CD8-positive, alpha-beta memory T cell (primary cell): ENCODE measurements at places on chromosomes 7 and 10.

- DNase-seq = no peak
Measured at GRCh38 chr10:61721431-61721830, 58.7 kb downstream of the CABCOCO1 start.

- DNase-seq = no peak
Measured at GRCh38 chr7:19248681-19249080, 103.5 kb upstream of the FERD3L start.

- DNase-seq = no peak
Measured at GRCh38 chr7:17408245-17408903, 109.9 kb downstream of the AHR start.

- DNase-seq = no peak
Measured at GRCh38 chr7:41869596-41869995, 166.7 kb upstream of the INHBA start.

DNA sequence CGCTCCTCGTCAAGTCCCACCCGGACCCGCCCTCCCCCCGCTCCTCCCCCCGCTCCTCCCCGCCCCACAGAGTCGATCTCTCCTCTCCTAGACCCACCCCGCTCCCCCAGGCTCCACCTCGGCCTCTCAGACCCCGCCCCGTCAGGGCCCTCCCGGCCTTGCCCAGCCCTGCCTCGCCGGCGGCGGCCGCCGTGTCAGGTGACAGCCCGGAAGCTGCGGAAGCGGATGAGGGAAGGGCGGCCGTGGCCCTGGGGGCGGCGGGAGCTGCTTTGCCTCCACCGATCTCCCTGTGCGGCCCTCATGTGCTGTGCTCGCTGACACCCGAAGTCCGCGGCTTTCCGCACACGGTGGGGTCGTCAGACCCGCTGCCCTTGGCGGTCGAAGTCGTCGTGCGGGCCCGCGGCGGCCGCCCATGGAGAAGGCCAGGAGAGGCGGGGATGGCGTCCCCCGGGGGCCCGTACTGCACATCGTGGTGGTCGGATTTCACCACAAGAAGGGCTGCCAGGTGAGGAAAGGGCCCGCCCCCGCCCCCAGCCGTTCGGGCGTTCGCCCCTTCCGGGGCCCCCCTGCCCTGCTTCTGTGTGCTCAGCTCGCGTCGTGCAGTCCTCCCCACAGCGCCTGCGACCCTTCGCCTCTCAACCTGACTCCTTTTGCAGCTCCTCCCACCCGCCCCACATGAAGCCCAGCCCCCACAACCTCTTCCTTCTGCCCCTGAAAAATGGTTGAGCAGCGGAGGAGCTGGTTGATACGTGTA, at the start of gene AVL9:
Gene AVL9, plus strand, starts transcription at position 192 of the 754 bp plus-strand sequence. Its CDS starts 221 bp downstream, at position 413.
- DNase-seq = peak; percentile 99

GRCh38 chr7:141700848-141701371, 1.1 kb downstream of the DENND11 start:
- no peak for DNase-seq

- DNase-seq = no peak
Measured at GRCh38 chr7:148481147-148481526, 109.4 kb upstream of the C7orf33 start.

GRCh38 chr7:70557338-70557737, 574.6 kb upstream of the GALNT17 start:
- DNase-seq = no peak

DNA sequence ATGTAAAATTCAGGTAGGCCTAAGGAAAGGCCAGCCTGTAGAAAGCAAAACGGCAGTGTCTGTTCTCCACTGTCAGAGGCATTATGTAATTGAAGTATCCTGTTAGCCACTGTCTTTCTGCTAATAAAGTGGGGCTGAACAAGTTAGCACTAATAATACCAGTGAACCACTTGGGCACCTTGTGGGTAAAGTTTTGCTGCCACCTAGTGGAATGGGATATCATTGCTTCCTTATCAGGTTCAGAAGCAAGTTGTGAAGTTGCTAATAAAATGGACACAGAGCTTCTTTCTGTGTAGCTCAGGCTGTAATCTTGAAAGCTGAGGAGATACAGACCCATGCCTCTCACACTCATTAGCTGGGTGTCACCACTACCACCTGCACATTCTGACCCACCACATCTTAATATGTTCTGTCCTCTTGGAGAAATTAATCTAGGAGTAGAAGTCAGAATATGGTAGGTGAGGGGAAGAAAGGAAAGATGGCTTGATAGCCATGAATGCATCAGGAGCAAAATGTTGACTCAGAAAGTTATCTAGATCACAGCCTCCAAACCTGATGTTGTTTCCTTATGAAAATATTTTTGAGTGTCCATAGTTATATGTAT, 175.1 kb downstream of the SEPTIN7 start:
- peak; percentile 59 for DNase-seq

- no peak for DNase-seq
Measured at GRCh38 chr10:70034232-70034631, 18.4 kb upstream of the MACROH2A2 start.

DNA sequence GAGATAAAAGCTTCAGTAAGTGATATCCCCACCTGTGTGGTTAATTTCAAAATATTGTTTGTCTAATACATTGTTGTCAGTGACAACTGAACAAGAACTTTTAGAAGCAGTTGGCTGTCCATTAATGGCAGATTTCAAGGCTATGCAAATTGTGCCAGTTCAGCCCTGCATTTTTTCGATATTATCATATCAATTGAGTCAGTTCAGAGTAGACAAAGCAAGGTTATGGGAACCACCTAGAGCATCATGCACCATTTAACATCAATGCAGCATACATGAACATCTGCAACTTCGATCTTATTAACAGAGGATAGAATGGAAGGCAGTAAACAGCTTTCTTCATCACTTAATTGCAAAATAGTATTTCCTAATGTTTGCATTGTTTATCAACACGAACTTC, 180.7 kb upstream of the KAT6B start:
- no peak for DNase-seq

GRCh38 chr7:92695308-92696261, 105.4 kb upstream of the FAM133B start:
- DNase-seq = no peak

DNA sequence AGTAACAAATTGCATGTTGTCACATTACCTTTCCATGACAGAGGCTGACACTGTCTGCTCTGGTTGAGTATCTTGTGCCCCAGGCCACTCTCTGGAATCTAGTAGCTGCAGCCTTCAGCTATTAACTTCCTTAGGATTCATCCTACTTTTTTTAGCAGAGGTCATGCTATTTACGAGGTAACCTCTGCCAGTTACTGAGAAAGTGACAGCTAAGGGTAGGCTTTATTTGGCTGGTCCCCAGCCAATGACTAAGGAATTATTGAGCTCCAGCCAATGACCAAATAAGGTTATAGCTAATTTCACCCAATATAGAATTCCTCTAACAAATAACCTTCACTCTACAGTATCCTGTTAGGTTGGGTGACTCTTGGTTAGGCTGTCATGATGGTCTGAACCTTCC, 1361.7 kb downstream of the XPNPEP1 start:
- DNase-seq = no peak

DNA sequence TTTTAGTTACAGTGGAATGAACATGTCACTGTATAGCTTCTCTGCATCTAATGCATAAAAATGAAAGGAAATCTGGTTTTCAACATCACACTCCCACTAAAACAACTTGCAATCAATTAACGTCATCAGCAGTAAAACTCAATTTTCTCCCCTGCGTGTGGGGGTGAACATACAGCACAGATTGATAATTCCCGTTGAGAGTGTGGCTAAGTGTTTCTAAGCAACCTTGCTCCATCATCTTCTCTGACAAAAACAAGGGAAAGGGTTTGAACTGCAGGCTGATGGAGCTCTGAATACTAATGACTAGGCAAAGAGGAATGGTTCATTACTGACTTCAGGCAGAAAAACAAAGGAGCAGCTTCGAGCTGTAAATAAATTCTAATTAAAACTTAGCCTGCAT, 238.3 kb downstream of the PARD3 start:
- DNase-seq = no peak

DNA sequence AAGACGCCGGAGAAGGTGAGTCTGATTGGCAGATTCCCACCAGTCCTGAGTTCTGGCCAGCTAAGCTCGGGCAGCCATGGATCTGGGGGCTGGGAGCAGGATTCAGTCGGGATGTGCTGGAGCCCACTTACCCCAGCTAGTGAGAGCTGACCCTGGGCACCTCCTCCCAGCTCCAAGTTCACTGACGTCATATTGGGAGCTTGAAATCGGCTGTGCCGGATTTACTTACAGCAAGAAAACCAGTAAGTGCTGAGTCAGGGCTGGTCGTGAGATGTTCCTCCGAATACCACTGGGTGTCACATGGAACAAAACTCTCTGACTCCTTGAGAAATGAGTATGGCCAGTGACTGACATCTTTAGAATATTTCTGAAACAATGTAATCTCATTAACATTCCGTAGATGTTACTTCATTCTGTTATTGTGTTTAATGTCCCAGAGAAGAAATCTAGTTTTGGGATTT, 621.2 kb downstream of the SDK1 start:
- DNase-seq = no peak

- DNase-seq = no peak
Measured at GRCh38 chr7:39446546-39446945, 119.7 kb upstream of the YAE1 start.

DNA sequence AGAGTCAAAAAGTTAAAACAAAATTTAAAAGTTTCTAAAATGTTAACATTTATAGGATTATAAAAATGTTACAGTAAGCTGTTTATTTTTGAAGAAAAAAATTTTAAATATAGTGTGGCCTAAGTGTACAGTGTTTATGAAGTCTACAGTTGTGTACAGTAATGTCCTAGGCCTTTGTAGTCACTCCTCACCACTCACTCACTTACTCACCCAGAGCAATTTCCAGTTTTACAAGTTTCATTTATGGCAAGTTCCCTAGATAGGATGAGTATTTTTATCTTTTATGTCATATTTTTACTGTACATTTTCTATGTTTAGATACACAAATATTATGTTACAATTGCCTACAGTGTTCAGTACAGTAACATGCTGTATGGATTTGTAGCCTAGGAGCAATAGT, 419.9 kb downstream of the ARL4A start:
- DNase-seq = no peak

DNA sequence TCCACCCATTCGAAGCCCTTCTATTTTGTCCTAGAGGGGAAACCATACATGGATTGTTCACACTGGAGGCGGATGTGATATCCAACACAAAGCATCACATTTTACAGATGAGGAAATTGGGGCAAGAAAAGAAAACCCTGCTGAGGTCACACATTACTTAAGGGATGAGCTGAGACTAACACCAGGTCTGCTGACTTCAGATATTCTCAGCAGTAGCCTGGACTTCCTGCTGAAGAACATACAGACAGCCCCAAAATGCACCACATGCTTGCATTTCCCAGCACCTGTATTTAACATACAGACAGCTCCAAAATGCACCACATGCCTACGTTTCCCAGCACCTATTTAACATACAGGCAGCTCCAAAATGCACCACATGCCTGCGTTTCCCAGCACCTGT, 11.2 kb downstream of the GIMAP5 start:
- DNase-seq = no peak

GRCh38 chr10:90977855-90978486, 57.1 kb upstream of the ANKRD1 start:
- no peak for DNase-seq

- DNase-seq = no peak
Measured at GRCh38 chr7:93964813-93965212, 39.3 kb downstream of the BET1 start.

DNA sequence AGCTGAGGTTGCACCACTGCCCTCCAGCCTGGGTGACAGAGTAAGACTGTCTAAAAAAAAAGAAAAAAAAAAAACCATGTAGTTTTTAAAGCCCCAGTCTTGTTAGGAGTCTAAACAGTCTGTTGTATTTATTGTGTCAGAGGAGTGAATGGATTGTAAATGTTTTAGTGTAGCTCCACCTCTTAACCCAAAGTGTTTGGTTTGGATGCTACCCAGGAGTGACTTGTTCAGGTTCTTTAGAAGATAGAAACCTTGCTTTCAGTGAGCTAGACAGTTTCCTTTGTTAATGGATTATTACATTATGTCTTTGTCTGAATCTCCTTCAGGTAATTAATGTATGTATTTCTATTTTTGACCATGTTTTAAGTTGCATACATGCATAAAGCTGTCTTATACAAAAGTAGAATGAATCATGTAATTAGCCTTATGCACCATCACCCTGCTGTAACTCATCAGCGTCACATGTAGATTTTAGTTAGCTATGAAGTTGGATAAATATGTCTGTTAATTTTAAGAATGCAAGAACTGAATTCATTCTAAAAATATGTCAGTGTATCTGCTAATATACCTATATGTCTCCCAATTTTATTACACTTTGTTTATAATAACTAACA, 97.7 kb downstream of the TAF3 start:
- no peak for DNase-seq
